ENCODE measurements at places on chromosomes 1 and 21.

DNA sequence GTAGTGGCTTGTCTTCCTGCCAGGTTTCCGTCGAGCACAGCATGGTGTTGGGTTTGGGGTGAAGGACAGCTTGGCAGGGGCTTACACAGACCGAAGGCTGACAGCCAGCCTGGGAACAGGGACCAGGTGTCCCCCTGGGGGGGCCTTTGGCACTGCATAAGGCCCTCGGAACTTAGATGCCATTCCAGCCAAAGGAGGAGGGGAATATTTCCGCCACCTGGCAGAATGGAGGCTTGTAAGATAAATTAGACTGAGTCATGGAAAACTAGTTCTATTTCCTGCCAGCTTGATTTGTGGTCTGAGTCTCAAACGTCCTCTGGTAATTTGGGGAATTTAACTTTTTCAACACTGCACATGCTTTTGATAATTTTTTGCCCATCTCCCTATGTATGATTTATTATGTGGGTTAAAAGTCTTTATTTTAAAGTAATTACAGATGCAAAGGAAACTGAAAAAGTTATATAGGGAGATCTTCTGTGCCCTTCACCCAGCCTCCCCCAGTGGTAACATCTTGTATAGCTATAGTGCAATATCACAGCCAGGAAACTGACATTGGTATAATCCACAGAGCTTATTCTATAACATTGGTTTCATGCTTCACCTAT is 11.5 kb upstream of the TMEM51 start:
- DNase-seq = no peak

GRCh38 chr1:65176591-65176990 is 28.6 kb downstream of the AK4 start:
- no peak for DNase-seq

DNA sequence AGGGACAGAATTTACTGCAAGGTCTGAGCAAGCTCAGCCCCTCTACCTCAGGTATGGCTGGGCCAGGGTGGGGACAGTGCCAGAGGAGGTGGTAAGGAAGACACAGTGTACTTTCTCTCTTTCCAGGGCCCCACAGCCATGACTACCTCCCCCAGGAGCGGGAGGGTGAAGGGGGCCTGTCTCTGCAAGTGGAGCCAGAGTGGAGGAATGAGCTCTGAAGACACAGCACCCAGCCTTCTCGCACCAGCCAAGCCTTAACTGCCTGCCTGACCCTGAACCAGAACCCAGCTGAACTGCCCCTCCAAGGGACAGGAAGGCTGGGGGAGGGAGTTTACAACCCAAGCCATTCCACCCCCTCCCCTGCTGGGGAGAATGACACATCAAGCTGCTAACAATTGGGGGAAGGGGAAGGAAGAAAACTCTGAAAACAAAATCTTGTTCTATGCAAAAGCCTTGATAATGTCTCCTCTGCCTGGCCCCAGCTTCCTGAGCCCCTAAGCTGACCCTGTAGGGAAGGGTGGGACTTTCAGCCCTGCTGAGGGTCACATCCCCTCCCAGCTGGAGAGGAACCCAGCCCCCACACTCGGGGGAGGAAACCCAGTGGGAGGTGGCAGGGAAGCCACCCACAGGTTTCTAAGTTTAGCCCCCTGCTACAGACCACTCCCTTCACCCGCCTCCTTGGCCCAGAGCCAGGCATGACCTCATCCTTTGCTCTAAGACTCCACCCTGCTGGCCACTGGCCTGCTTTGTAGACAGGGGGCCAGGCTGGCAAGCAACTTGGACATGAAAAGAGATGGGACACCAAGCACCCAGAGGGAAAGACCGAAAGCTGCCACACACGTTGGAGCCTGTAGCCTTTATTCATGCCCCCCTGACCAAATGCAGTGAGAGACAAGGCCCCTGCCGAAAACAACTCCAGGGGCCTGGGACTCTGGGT is 6.4 kb downstream of the RHOC start:
- peak; percentile 93 for DNase-seq

GRCh38 chr1:45925728-45926287 is 122.4 kb downstream of the MAST2 start:
- DNase-seq = no peak

- DNase-seq = no peak
These were observed 20.1 kb downstream of the MGST3 start for GRCh38 chr1:165650981-165651625.

All from glutamatergic neuron (in vitro differentiated cells).